ENCODE measurements at places on chromosomes 12 and 14. TPM values are rescaled to one million over a fixed set of nuclear protein-coding genes. Genes with fewer than 3 reads are reported as not detected.

VSIG10 gene
- 35.4 TPM for polyA plus RNA-seq

CCDC196 gene
- polyA plus RNA-seq, result 0.38 TPM

OR6C3 gene
- not detected for polyA plus RNA-seq

KCNMB4 gene
- 25.3 TPM for polyA plus RNA-seq

Measured in left kidney (tissue), 8 donors.